ENCODE measurements at places on chromosomes 16 and 17.

- peak; percentile 93 for DNase-seq
Measured at GRCh38 chr17:82716203-82717010, at the start of gene FN3KRP. Gene FN3KRP, plus strand, starts transcription at chr17:82716706. Its CDS starts 50 bp downstream, at chr17:82716756.

DNA sequence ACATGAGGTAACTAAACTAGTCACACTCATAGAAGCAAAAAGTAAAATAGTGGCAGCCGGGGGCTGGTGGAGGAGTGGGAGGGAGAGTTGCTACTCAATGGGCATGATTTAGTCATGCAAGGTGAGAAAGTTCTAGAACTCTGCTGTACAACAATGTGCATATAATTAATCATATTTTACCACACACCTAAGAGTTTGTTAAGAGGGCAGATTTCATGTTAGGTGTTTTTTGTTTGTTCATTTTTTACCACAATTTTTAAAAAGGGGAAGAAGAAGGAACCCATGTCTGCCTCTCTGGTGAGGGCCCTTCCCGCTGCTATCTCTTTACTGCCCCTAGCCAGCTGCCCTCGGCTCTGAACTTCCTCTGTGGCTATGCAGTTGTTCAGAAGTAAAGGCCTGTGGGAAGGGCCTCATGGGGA is 11.2 kb downstream of the CD300LB start:
- DNase-seq: peak; percentile 44

DNA sequence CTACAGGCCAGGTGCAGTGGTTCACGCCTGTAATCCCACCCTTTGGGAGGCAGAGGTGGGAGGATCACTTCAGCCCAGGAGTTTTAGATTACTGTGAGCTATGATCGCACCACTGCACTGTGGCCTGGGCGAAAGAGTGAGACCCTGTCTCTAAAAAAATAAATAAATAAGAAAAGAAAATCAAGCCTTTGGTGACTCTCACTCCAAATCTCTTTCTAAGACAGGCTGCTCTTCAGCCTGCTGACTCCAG is 976 bp downstream of the ABCC3 start:
- no peak for DNase-seq

- DNase-seq: no peak
Measured at GRCh38 chr16:4517812-4518680, 20.5 kb downstream of the CDIP1 start.

- DNase-seq: no peak
Measured at GRCh38 chr16:87322833-87323726, 5.9 kb upstream of the C16orf95 start.

DNA sequence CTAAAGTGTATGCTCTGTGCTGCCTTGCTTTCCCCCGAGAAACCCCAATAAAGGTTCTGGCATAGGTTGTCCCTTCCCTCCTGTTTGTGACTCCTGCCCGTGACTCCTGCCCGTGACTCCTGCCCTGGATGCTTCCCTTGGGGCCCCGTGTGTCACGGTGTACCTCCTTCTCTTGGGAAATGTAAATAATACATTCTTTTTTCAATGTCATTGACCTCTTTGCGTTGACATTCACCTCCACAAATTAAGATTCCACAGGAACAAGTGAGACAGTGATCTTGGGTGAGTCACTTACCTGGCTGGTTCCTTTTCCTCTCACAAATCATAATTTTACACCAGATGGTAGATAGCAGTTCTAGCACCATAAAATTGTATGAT is 632 bp downstream of the CCL15 start:
- DNase-seq: no peak

GRCh38 chr16:56732366-56732765 is 2.4 kb downstream of the NUP93 start:
- no peak for DNase-seq

GRCh38 chr17:12993631-12994030 is 24.2 kb downstream of the ELAC2 start:
- no peak for DNase-seq

DNA sequence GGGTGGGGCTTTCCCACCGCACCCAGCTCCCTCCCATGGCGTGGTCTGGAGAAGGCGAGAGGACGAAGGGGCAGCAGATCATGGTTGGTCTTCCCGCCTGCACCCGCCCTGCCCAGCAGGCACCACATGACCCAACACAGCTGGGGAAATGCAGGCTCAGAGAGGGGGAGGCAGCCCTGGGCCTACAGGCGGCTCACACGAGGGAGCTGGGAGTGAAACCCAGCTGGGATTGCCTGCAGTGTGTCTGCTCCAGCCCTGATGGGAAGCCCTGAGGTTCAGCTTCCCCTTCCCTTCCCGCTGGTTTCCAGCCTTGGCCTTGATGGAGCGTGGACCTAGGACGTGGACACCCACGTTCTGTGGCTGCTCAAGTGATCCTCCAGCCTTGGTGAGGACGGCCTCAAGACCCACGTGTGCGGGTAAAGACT is 20.0 kb upstream of the PABPN1L start:
- no peak for DNase-seq

DNA sequence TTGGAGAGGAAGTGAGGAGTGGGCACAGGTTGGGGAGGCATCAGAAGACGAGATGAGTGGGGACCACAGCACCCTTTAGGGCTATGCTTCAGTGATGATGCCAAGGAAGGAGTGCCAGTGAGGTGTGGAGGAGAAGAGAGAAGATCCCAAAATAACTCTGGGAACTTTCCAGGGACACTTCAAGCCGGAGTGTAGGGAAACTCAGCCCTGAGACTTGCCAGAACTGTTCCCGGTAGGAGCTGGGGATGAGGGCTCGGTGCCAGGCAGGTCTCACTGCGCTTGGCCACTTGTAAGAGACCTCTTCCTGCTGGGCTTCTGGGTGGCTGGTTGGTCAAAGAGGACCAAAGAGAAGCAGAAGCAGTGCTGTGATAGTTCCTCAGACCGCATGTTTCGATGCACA is 63.6 kb downstream of the SHISA6 start:
- DNase-seq: no peak

- DNase-seq: no peak
Measured at GRCh38 chr16:74466872-74467271, 45.6 kb upstream of the CLEC18B start.

- DNase-seq: no peak
Measured at GRCh38 chr16:386641-387156, 4.9 kb upstream of the PGAP6 start.

DNA sequence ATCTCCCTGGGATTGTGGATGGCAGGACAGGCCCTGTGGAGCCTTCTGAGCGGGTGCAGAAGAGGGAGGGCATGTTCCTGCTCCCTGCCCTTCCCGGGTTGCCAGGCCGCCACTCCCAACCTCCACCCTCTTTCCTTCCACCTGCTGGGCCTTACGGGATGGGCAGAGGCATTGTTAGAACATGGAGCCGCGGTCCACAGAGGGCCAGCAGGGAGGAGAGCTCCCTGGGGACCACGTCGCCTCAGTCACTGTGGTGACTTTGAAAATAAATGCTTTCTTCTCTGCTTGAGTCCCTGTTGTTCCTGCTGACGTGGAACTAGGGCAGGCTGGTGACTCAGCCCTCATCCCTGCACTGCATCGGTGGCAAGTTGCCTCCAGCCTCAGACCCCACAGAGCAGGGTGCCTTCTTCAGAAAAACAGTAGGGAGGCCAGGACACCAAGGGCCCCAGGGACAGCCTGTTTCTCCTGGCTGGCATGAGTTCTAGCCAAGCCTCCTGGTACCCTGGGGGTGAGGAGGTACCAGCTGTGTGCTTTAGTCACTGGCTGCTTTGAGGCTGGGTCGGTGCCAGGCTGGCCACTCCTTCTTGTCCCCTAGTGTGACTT is 224.9 kb downstream of the SEC14L1 start:
- DNase-seq: no peak

- no peak for DNase-seq
Measured at GRCh38 chr16:85471469-85472431, 141.4 kb upstream of the GSE1 start.

DNA sequence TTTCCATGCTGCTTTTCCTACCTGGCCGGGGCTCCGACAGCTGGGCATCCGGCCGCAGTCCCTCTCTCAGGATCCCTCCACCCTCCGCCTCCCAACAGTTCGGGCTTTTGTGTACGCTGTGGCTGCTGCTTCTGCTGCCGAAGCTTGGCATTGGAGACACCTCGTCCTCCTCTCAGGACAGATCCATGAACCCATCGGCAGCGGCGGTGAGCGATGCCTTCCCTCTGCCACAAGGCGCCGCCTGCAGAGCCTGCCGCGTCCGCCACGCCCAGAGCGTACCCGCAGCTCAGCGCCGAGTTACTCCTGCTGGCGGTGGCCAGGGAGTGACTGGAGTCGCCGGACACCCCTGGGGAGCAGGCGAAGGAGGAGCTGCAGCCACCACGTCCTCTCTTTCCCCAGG is 2032.8 kb downstream of the TP53TG3F start:
- no peak for DNase-seq

DNA sequence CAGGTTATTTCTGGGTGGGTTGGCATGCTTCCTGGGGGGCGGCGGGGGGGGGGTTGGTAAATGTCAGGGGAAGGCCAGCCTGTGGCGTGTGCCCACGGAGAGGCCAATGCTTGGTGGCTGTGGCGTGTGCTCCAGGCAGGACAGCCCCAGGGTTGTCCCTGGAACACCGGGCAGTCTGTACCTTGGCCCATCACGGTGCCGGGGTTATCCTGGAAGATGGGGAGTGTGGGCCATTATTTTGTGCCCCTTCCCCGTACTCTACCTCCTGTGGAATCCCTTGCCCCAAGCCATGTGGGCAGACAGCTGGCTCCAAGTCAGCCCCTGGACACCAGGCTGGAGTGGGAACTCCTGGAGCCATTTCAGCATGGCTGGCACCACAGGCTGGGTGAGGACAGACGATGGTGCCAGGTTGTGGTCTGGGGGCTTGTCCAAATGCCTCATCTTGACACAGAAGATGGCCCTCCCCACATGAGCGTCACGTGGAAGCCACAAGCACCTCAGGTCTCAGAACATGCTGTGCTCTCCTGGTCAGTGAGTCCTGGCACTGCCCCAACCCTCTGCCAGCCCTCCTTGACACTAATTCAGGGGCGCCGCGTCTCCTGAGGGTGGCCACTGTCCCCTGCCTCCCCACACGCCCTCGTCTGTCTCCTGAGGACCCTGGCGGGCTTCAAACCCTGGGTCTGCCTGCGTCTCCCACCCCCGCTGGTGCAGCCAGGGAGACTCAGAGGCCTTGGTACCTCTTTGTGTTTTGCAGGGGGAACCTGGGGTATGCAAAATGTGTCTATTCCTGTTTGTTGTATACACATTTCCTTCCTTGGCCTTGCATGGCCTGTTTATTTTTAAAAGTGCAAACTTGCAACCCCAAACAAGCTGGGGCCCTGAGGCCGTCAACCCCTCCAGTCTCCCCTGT is 4.3 kb downstream of the SLC16A3 start:
- DNase-seq: no peak

DNA sequence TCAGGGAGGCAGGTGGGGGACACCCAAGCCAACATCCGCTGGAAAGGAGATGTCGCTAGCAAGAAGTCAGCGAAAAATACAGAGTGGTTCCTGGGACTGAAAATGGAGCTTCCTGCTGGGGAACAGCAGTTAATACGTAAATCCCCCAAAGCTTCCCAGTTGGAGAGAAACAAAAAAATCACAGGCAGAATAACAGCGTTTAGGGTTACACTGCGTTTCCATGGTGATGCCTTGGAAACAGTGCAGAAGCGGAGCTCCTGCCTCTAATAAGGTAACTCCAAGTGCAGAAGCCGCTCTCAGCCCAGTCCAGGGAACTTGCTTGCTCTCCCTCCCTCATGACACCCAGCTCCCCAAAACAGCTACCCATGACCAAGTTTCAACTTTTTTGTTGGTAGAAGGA is 73.4 kb downstream of the PLD6 start:
- no peak for DNase-seq

DNA sequence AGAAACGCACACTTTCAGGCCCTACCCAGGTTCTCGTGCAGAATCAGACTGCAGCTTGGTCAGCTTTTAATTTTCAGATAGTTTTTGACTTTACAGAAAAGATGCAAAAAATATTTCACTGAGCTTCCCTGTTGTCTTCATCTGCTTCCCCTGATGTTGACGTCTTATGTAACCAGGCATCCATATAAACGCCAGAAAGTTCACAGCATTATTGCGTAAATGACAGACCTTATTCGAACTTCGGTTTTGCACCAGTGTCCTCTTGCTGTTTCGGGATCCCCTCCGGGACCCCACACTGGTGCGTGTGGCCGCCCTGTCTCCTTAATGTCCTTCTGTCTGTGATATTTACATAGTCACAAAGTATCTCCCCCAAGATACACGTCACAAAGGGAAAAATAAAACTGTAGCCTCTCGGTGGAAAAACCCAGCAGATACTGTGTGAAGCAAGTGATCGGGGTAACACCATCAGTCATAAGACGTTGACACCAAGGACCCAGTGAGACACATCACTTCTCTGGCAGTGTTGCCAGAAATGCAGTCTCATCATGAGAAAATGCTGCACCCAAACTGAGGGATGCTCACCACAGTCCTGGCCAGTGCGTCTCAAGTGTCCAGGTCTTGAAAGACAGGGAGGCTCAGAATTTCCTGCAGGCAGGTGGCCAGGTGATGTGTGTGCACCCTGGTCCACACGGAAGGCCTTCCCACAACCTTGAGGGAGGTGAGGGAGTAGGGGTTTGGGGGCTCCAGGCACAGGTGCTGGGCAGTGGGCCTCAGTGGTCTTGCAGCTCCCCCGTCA is 4.3 kb downstream of the BANP start:
- DNase-seq: no peak

DNA sequence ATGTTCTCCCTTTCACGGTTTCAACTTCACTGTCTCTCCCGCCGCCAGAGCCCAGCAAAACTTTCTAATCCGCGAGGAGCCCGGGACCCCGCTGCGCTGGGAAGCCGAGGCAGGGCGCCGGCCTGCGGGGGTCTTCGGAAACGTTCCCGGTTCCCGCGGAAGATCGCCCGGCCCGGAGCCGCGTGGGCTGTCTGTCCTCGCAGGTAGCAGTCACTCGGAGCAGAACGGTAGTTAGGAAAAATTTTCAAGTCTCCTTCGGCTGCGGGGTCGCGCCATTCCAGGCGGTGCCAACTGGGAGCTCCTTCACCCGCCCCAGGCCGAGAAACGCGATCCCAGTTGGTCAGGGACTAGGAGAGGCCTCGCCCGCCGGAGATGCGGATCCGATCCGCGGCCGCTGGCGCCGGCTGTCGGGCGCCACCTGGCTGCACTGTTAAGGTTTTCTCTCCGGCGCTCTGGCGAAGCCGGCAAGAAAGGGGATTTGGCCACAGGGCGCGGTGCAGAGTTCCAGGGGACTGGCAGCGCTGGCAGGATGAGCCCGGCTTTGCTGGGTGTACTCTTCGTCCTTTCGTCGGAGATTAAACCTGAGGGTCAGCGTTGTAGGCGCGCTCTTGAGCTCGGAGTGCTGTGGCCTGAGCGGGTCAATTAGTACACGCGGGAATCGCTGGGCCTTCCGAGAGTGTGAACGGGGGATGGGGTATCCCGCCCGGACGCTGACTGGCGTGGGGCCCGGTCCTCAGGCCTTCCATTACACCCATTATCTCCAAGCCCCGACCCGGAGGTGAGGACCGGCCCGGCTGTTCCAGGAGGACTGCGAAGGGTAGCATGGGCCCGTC is 135.4 kb downstream of the KCNJ12 start:
- DNase-seq: peak; percentile 72

GRCh38 chr17:65696739-65697394 is 135.4 kb upstream of the AXIN2 start:
- no peak for DNase-seq

GRCh38 chr17:40372031-40372430 is 7.5 kb upstream of the GJD3 start:
- no peak for DNase-seq

GRCh38 chr16:89988951-89989350 is 30.3 kb downstream of the DBNDD1 start:
- DNase-seq: no peak

GRCh38 chr16:70803319-70803718 is 2.4 kb upstream of the VAC14 start:
- DNase-seq: no peak

GRCh38 chr16:24723663-24724062 is 5.8 kb upstream of the TNRC6A start:
- no peak for DNase-seq

Measured in stimulated activated CD8-positive, alpha-beta memory T cell treated with anti-CD3 and anti-CD28 coated beads, Interleukin-4, amount 100 ng/mL, for 48 hours (primary cell).